ENCODE measurements at places on chromosomes 7 and 10.

- no peak for DNase-seq
Measured at GRCh38 chr7:5758753-5759335, 22.6 kb downstream of the RNF216 start.

- DNase-seq: no peak
Measured at GRCh38 chr10:76089556-76090180, 658.2 kb downstream of the LRMDA start.

DNA sequence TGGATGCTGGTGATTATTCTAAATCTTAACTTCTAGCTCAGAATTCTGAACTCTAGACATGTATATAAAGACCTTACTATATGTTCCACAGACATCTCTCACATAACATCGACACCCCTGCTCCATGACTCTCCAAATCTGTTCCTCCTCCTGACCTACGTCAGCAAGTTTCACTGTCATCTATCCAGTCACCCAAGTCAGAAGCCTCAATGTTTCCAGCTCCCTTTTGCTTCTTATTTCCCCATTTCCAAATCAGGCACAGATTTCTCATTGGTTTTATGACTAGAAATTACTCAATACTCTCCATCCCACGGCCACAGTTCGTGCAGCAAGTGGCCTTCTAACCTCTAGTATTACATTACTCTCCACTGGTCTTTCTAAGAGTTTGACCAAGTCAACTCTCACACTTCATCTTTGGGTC, 28.5 kb downstream of the EPC1 start:
- no peak for DNase-seq

- DNase-seq: no peak
Measured at GRCh38 chr10:103576862-103577261, 83.4 kb downstream of the NEURL1 start.

DNA sequence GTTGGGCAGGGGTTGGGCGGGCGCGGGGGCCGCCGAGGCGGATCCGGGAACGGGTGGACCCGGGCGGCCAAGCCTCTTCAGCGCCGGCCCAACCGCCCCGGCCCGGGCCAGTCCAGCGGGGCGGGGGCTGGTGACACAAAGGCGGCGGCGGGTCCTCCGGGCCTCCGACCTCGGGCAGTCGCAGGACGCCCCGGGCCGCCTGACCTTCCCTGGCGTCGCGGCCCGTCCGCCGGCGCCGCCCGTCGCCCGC, 54.2 kb downstream of the METTL2B start:
- no peak for DNase-seq

DNA sequence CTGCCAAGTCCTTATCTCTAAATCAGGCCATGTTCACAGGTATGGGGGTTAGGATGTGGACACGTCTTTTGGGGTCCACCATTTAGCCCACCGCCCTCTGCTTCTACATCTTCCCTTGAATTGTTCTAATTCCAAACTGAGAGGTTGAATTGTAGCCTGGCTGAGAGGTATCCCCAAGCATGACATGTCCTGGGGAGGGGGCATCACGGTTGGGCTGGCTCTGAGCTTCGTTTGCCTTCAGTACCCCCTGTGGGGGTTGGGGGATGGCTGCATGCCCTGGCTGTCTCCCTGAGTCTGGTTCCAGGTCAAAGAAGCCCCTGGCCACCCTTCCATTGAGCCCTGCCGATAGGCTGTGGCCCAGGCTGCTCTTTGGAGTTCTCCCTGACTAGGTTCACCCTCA, 204.6 kb downstream of the GLRX3 start:
- DNase-seq: no peak

DNA sequence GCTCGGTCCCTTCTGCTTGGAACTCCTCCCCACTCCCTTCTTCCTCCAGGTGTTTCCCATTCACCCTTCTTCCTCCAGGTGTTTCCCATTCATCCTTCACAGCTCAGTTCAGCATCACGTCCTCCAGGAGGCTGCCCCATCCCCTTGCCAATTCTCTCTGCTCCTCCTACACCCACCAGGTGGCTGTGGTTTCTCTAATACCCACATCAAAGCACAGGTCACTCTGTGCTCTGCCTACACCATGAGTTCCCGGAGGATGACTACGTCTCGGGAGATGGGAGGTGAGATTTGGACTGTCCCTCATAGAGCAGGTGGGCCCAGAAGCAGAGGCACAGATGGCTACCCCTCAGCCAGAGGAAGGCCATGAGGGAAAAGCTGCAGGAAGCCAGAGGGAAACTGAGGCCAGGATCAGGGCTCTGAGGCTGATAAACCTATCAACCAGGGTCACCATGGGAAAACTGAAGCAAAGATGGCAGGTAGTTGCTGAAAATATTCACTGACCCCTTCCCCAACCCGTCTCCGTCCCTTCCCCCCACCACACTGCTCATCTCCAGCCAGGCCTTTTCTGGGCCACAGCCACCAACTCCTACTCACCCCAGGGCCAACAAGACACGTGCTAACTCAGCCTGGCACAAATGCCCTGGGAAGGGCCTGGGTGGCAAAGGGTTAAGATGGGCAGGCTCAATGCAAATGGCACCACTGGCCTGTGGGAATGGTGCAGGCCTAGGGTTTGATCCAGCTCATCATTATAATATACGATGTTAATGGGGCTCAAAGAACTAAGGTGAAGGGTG, 56.6 kb upstream of the CPXM2 start:
- no peak for DNase-seq

Measured in T-helper 2 cell (primary cell).